ENCODE measurements at places on chromosomes 5 and 9.

DNA sequence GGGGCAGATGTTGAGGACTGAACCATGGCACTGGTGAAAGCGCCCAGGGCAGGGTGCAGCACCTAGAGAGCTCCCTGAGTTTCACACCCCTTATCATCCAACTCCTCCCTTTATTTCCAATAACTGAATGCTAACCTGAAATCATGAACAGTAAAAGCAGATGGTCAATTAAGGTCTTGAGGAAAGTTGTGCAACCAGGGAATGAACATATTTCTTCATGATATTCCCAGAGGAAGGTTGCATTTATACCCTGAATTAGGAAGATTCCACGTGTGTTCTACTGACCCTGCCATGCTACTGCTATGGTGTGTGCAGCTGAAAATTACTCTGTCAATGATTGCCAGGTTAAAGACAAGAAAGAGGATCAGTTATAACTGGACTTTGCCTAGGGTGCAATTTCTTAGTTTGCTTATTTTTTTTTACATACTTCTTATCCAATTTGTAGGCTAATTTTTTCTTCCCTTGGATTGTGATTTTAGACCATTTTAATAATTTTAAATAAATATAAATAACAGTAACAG is 319.8 kb downstream of the SEMA5A start:
- DNase-seq, result no peak

GRCh38 chr9:134052941-134053340 is 14.9 kb downstream of the BRD3 start:
- DNase-seq, result no peak

- no peak for DNase-seq
Observed at GRCh38 chr9:8140557-8140956, 341.0 kb upstream of the DMAC1 start.

DNA sequence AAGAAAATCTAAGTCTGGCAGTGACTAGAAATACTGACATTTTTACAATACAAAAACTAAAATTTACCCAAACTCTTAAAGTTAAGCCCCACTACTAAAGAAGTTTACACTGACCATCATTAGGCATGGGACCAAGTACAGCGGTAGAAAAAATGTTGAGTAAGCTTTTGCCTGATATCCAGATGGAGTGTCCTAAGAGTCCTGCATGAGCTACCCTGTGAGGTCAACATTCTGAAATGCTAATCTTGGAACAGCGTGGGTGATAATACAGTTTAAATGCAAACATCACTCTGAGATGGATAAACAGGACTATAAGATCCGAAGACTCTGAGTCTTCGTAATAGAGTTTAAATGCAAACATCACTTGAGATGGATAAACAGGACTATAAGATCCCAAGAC is 189.7 kb downstream of the DCP2 start:
- no peak for DNase-seq

DNA sequence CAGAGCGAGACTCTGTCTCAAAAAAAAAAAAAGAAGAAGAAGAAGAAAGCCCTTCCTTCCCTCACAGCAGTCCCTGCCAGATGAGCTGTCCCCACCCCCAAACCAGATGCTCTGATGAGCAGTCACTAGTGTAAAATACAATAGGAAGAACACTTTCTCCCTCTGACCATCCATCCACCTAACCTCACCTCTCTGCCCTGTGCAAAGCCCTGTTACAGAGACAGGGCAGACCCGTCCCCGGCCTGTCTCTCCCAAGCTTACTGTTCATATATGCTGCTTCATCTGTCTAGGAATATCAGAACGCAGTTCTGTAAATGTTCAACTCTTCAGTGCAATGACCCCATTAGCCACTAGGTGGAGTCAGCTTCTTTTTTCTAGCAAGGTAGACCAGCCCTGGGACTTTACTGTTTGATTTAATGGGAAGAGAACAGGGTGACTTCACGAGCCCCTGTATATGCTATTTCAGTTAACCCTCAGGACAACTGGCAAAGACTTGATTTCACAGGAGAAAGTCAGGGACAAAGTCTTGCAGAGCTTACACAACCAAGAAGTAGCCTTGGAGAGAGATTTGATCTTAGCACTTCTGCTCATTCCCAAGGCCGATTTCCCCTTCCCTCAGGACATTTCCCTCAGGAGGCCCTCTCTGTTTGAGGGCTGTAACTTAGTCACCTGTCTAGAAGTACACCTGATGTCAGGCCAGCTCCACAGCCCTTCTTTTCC is 14.9 kb upstream of the FGFR4 start:
- DNase-seq, result peak; percentile 23

- DNase-seq, result peak; percentile 78
Observed at GRCh38 chr5:111512375-111513130, at the start of gene STARD4. TSS of gene STARD4 (minus strand) at chr5:111512535. CDS start at chr5:111507433, 5,102 bp downstream.
